H9 (cell line): ENCODE measurements at places on chromosomes 5 and 9. TPM values are rescaled to one million over a fixed set of nuclear protein-coding genes. Genes with fewer than 3 reads are reported as not detected.

GRCh38 chr5:175728885-175729828 is 71.3 kb downstream of the HRH2 start:
- peak; percentile 71 for DNase-seq

DNA sequence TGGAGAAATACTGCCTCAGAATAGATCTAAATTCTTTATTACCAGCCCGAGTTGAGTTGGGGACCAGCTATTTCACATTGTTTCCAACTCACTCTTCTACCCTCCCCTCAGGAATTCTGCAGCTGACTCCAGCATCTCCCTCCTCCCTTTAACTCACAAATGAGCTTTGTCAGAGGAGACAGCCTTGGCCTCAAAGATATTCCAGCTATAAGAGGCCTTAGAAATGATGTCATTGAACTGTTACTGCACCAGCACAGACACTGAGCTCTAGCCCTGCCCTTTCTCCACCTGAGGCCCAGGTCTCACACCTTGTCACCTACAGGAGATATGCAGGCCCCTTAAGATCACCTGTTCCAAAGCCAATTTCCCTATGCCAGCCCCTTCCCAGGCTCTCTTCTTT is 78.4 kb upstream of the ATP10B start:
- peak; percentile 44 for DNase-seq

DNA sequence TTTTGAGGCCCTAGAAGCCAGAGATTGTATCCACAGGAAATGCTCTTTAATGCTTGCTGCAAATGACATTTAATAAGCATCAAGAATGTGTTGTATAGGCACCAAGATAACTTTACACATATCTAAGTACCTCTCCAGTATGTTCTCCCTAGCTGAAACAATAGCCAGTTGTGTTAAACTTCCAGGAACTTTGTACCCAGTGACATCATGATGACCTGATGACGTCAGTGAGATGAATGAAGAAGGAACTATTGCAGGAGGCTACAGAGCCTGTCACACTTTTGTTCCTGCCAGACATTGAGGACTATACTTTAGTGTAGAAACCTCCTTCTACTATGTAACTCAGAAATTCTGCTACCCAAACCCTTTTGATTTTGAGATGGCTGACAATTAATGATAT is 129.8 kb downstream of the CD180 start:
- DNase-seq = no peak

- DNase-seq = no peak
These were observed 64.4 kb downstream of the PIK3R1 start for GRCh38 chr5:68279984-68280383.

The NEURL1B gene
- 3.6 TPM in 2 replicates for total RNA-seq

DNA sequence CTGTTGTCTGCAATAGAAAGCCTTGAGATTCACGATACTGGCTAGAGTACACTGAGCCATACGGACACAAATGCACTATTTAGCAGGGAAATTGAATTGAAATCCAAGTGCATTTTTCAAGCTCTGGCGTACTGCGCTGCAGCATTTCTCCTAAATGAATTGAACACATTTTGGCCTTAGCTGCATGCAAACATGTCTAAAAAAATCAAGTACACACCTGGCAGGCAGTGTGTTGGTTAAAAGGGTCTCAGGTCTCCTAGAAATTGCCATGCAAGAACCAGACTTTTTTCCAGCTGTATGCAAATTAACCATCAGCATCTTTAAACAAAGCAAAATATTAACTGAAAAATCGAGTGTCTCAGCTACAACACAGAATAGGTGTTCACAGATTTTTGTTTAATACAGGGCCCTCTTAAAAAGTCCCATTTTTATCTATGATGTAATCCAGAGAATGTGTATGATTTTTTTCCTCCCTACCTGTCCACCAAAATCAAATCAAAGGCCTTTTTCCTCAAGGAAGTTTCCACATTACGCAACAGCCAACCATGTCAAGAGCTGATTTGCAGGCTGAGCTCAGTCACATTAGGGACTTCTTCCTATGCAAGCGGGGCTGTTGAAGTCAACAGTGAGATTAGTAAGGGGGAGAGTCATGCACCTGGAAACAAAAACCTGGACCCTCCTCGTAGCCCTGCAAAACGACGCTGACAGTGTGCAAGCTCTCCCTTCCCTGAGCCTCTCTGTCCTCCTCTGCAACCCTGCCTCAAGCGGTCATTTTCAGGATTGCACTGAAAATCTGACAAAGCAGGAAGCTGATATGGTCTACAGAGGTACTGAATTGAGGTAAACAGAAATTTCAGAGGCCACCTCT is 14.1 kb upstream of the SFXN1 start:
- DNase-seq = peak; percentile 75

The PCSK1 gene
- 2.0 and 2.9 TPM in 2 replicates for total RNA-seq
